NCI-H1436 treated with DMSO at 0.1 percent for 48 hours (cell line): ENCODE measurements at places on chromosomes 1 and 21.

DNA sequence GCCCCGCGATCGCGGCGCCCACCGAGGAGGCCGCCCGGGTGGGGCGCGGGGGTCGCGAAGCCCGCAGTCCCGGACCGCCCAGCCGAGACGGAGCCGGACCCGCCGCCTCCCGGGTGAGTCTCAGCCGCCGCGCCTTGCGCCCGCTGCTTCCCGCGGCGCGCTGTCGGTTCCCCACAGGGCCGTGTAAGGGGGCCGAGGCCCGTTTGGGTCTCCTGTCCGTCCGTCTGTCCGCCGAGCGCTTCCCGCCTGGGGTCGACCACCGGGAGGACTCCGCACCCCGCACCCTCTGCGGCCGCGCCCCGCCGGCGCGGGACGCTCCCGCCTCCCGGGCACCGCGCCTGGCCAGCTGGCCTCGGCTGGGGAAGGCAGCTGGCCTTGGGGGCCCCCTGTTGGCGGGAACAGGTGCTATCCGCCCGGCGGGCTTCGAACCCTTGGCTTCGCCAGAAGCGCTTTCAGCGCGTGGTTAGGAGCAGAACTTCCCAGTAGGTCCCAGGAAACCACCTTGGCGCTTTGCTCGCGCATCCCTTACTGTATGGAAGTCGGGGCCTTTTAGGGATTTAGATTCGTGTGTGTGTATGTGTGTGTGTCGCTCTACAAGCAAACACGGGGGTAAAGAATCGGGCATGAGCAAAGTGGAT lies 414 bp downstream of the TMEM51 start:
- no peak for DNase-seq

GRCh38 chr1:111821121-111821745 lies 65.5 kb downstream of the DDX20 start:
- no peak for DNase-seq

GRCh38 chr1:155529109-155529508 lies 33.5 kb downstream of the ASH1L start:
- no peak for DNase-seq

DNA sequence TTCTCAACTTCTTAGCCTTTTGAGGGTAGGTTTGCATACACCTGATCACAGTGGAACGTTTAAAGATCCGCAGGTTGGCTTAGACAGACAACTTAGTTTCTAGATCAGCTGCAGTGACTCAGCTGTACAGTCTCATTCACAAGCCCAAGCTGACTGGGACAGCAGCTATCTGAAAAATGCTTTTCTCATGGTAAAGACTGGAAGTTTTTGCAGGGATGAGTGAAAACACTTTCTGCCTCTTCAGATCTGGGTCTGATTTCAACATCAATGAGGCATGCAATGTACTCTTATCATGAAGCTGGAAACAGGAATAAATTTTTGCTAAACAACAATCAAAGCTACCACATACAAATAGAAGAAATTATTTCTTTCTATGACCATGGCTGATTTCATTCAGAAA lies 61.1 kb upstream of the PTBP2 start:
- no peak for DNase-seq

GRCh38 chr1:31064718-31065309 lies 703 bp downstream of the PUM1 start:
- no peak for DNase-seq

GRCh38 chr1:203181586-203182386 lies 4.7 kb downstream of the CHI3L1 start:
- no peak for DNase-seq

DNA sequence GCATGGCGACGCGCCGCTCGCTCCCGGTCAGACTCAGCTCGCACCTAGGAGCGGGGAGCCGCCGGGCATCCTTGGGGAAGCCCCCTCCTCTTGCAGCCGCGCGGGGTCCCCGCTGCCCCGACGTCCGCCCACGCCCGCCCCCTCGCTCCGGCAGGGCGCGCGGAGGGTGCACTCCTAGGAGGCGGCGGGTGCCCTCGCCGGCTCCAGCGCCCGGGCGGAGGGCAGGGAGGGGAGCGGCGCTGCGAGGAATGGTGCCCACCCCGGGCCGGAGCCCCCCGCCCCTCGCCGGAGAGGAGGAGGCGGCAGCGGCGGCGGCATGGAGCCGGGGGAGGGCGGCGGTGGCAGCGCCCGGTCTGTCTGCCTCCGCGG lies 488 bp downstream of the FAM78B start:
- DNase-seq: no peak

GRCh38 chr21:44403106-44404020 lies 49.9 kb downstream of the TRPM2 start:
- no peak for DNase-seq

- no peak for DNase-seq
Observed at GRCh38 chr1:54643736-54644135, 2.1 kb downstream of the MROH7 start.

DNA sequence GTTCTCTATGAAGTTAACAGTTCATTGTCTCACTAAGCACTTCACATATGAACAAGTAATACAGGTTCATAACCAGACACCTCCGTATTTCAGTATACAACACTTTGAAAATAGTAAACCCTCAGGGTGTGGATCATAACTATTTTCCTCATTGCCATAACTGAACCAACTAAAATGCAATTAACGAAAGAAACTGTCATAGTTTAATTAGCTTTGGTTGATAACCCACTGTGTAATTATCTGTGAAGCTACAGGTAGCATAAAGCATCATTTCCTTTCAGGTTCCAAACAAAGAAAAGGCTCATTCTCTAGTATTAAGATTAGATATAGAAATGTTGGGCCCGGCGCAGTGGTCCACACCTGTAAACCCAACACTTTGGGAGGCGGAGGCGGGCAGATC lies 58.5 kb downstream of the EIF4G3 start:
- DNase-seq: no peak

GRCh38 chr1:162380061-162380846 lies 1.3 kb upstream of the C1orf226 start:
- no peak for DNase-seq

DNA sequence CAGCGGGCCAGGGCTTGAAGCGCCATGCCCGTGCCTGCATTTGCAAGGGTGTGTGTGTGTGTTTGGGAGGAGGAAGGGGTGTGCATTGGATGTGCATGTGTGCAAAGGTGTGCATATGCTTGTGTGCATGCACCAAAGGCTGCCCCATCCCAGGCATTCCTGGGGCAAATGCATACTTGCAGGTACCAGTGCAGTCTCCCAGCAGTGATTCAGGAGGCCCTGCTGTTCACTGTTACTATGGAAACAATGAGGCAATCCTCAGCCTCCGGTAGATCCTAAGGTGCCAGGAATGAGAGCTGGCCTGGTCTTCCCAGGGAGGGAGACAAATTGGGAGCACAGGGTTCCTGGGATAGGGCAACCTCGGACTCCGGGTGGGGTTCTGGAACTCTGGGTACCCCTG lies 7.5 kb upstream of the FNDC5 start:
- DNase-seq: no peak

DNA sequence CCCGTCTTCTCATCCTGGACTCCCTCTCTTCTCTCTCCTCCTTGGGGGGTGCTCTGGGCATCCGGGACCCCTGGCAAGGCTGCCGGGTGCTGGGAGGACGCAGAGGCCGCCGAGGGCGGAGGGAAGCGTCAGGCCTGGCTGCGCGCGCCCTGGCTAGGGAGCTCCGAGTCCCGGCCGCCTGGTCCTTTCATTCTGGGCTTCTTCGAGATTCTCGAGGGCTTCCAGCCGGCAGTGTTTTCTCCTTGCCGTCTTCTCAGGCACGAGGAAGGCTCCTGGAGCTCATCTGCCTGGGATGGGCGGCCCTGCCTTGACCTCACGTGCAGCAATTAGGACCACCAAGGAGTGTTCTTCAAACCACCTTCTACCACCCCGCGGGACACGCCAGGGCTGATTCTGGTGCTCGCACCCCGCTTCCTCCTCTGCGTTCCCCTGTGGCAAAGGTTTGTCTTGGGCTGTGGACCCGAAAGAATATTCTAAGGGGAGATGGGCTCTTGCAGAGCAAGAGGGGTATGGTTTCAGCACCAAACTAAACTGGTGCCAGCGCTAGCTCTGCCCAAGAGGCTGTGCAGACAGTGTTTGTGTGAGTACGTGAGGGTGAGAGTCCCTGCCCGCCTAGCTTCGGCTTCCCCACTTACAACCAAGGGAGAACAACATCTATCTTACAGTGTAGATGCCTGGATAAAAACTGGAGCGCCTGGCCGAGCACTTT lies 36.5 kb downstream of the PIK3CD start:
- no peak for DNase-seq

- DNase-seq: no peak
Observed at GRCh38 chr1:201711811-201712210, 117.1 kb upstream of the IPO9 start.

GRCh38 chr1:228275430-228276173 lies 67.8 kb downstream of the OBSCN start:
- peak; percentile 46 for DNase-seq

DNA sequence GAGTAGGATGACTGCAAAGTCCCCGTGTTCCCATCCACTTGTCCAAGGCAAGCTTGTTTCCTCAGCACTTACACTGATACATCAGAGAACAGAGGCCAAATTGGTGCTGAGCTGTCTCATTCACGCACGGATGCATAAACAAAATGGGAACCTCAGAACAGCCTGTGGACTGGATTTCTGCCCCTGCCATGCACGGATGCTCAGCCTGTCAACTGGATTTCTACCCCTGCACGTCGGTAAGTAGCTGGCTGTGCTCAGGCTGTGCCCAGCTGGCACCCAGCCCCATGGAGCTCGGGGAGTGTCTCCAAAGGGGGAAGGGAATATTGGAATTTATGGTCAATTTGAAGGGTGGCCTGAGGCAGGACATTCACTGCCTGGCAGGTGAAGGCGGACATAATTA lies 40.8 kb upstream of the TMPRSS2 start:
- no peak for DNase-seq

GRCh38 chr1:207868251-207868773 lies 42.6 kb downstream of the CD34 start:
- DNase-seq: no peak

- no peak for DNase-seq
Observed at GRCh38 chr1:111720977-111721786, 18.0 kb downstream of the INKA2 start.

DNA sequence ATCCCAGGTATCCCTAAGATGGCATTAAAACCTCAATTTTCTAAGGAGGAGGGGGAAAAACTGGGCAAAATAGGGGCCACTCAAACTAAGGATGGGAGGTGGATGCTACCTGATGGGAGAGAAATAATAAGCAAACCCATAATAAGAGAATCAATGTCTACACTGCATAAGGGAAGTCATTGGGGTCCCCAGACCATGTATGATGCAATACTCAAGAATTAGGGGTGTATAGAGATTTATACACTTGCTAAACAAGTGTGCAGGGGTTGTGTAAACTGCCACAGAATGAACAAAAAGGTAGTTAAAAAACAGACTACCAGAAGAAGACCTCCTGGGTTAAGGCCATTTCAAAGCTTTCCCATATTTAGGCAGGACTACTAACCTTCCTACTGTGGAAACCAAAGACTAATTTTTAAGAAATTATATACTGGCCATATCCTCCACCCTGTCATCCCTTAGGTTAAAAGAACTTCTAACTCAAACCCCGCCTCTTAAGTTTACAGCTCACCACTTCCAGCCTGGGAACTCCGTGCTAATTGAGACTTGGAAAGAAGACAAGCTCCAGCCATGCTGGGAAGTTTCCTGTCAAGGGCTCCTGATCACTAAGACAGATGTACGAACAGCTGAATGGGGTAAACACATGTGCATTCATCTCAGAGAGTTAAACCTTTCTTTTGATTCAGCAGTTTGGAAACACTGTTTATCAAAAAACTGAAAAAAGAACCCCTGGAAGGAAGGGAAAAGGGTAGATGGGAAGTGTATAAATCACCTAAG lies 64.4 kb upstream of the TLR5 start:
- no peak for DNase-seq

DNA sequence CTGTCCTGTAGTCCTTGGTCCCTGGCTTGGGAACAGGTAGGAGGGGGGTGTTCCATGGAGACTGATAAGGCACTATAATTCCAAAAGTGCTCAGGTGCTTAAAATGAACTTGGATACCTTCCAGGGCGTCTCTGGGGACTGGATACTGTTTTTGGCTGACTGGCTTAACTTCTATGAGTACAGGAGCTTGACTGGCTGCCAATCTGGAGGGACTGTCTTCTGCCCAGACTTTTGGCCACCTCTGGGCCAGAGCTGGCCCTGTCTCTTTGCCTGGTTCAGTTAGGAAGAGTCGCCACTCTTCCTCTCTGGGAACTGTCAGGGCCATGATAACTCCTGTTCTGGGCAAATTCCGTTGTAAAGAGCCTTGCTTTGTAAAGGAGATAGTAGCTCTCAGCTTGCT lies 407.0 kb downstream of the TGFB2 start:
- no peak for DNase-seq

GRCh38 chr1:25467193-25467592 lies 36.5 kb downstream of the MACO1 start:
- DNase-seq: no peak

DNA sequence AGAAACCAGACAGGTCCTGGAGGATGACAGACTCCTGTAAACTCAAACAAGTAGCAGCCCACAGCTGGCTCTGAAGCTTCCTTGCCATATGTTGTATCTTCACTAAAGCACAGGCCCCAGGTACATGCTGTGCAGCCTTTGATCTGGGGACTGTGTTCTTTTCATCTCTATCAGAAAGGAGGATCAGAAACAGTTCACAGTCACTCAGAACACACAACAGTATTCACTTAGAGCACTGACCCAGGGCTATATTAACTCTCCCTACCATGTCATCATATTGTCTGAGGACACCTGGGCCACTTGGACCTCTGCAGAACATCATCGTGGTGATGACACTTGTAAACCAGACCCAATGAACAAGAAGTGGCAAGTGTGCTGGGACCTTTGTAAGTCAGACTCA lies 222.0 kb downstream of the SETD4 start:
- DNase-seq: no peak

- DNase-seq: no peak
Observed at GRCh38 chr1:112882271-112882744, 73.7 kb downstream of the SLC16A1 start.

DNA sequence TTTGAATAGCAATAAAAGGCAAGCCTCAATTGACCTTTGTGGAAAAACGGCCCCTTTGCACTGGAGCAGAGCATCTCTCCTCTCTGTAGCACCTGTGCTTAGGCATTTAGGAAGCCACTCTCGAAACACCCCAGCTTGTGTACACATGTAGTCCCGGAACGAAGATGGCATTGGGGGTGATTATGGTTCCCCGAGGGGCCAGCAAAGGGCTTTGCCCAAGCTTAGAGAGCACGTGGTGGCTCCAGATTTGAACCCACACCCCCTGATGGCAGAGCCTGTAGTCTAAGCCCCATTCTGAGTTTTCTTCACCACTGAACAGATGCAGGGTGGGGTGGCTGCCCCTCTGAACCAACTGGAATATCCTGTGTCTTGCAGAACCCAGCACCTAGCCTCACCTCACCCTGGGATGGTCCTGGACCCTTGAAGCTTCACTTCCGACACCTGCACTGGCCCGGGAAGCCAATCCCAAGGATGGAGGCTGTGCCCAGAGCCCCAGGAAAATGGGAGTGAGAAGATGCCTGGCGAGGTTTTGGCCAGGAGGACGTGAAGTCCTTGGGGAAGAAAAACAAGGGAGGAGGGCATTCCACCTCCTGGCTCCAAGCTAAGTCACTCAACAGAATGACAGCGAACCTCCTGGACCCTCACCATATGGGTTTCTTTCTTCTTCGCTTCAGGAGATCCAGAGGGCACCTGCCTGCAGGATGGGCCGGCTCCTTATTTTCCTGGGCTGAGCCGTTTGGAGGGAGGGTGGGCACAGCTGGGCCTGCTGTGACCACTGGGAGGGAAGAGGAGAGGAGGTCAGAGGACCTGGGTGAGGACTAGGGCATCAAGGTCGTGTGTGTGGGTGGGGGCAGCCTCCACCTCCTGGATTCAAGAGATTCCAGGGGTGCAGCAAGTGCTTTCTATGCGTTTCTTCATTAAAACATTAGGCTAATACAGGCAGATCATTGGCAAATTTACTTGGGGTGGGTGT lies 37.7 kb downstream of the IGFN1 start:
- no peak for DNase-seq
